ENCODE measurements at places on chromosomes 11 and 22.

GRCh38 chr11:62778441-62778840 lies 7.2 kb downstream of the TAF6L start:
- DNase-seq = no peak

GRCh38 chr11:132631989-132632388 lies 900.3 kb downstream of the OPCML start:
- DNase-seq = no peak

- no peak for DNase-seq
Measured at GRCh38 chr22:39727541-39727940, 157.0 kb downstream of the CACNA1I start.

DNA sequence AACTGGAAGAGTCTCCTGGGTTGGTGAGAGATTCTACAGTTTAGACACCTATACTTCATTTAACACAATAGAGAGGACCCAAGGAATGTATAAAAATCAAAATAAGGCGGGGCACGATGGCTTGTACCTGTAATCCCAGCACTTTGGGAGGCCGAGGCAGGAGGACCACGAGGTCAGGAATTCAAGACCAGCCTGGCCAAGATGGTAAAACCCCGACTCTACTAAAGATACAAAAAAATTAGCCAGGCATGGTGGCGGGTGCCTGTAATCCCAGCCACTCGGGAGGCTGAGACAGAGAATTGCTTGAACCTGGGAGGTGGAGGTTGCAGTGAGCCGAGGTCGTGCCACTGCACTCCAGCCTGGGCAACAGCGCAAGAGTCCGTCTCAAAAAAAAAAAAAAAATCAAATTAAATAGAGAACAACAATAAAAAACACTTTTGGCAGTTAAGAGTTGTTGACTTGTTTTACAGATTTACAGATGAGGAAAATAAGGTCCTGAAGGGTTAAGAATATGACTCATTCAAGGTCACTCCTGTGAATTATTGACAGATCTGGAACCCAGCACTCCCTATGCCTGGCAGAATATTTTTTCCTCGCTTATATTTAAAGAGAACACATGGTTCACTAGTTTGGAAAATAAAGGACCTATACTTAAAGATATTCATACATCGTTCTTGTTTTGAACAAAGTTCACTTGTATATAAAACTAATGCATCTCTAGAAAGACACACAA lies 5.2 kb downstream of the LGR4 start:
- no peak for DNase-seq

- peak; percentile 64 for DNase-seq
Measured at GRCh38 chr22:42116848-42117424, 13.7 kb downstream of the CYP2D6 start.

Measured in GM23338 (cell line).